C1 segment of cervical spinal cord (tissue), 14 donors: ENCODE measurements at places on chromosomes 11 and 22.
A peak's percentile ranks its signal among the peaks of the same experiment; 100 is the strongest.

GRCh38 chr11:117819096-117820040 is 5.2 kb downstream of the FXYD2 start:
- peak; percentile 11 for DNase-seq

- no peak for DNase-seq
Measured at GRCh38 chr11:17845431-17845881, 110.9 kb downstream of the KCNC1 start.

GRCh38 chr11:102293873-102294601 is 23.2 kb upstream of the BIRC3 start:
- no peak for DNase-seq

DNA sequence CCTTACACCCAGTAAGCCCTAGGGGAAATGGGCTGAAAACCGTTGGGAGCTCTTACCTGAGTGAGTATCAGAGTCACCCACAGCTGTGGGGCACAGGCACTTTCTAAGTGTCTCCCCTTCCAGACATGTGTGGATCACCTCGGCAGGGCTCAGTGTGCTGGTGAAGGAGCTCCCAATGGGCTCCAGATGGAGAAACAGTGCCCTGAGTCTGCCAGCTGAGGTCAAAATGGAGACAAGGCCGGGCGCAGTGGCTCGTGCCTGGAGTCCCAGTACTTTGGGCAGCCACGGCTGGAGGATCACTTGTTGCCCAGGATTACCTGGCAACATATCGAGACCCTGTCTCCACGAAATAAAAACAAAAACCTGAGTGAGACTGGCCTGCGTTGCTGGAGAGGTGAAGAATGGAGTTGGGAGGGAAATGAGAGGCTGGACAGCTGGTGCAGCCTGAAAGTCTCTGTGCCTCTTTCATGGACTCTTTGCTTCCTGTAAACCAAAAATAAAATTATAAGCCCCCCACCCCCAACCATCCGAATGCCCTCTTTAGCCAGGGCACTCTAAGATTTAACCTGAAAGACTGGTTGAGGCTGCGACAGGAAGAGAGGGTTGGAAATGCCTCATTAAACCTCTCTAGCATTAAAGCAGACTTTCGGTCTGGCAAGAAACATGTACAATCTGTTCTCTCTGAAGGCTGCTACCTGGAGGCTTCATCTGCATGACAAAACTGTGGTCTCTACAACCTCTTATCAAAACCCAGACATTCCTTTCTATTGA is 111.8 kb downstream of the SNX19 start:
- no peak for DNase-seq

GRCh38 chr22:42256930-42257329 is 13.5 kb downstream of the TCF20 start:
- no peak for DNase-seq

GRCh38 chr11:26045082-26045481 is 286.8 kb upstream of the ANO3 start:
- DNase-seq = no peak

GRCh38 chr11:19846654-19847305 is 134.1 kb downstream of the NAV2 start:
- no peak for DNase-seq

DNA sequence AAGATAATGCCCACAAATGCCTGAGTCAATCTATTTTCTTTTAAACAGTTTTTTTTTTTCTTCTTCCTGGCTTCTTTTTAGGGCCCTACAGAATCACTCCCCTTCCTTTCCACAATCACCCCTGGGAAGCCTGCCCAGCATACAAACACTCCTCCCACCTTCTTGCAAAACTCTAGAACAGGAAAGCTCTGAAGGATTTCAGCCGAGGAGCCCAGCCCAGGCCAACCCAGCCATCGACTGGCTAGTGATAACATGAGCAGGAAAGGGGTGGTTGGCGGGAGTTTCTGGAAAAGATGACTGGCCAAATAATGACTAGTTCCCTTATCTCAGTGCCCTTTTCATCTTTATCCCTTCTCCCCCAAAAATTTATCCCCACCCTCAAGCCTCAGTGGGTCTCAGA is 68.2 kb downstream of the USP35 start:
- DNase-seq = no peak

DNA sequence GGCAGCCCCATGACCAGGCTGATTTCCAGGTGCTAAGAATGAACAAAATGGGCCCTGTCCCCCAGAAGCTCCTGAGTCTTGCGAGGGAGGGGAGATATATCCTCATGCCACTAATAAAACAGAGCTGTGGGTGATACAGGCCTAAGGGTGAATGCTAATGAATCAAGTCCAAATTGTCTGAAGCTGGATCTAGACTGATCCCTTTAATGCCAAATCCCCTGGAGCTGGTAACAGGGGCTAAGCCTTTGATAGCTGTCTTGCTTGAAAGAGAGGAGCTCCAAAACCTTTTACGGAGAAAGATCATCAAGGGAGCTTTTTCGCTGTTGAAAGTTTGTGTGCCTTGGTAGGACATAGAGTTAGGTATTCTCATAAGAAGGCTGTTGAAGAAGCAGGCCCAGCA is 79.7 kb downstream of the PPFIBP2 start:
- no peak for DNase-seq

DNA sequence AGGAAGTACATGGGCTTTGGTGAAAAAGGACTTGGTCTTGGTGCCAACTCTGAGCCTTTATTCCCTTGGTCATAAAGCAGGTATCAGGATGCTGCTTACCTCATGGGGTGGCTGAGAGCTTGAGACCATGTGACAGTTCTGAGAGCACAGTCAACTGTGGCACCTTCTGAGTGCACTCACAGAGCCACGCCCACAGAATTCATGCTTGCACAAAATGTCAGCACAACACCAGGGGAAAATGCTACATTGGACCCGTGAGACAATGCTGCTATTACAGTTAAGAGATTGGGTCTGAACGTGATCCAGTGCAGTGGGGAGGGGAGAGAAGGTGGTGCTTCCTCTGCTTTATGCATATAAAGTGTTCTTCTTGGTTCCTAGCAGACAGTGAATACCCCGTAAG is 79.5 kb upstream of the SPON1 start:
- DNase-seq = no peak

- no peak for DNase-seq
Measured at GRCh38 chr11:9799886-9800285, 136.0 kb downstream of the SWAP70 start.
